Stimulated activated CD8-positive, alpha-beta memory T cell treated with anti-CD3 and anti-CD28 coated beads, Interleukin-2, amount 100 ng/mL, for 1 hour (primary cell): ENCODE measurements at places on chromosomes 7 and 10.

- DNase-seq, result no peak
Observed at GRCh38 chr7:150756166-150756565, 18.9 kb downstream of the GIMAP5 start.

- no peak for DNase-seq
Observed at GRCh38 chr7:99171731-99172130, 27.8 kb upstream of the SMURF1 start.

DNA sequence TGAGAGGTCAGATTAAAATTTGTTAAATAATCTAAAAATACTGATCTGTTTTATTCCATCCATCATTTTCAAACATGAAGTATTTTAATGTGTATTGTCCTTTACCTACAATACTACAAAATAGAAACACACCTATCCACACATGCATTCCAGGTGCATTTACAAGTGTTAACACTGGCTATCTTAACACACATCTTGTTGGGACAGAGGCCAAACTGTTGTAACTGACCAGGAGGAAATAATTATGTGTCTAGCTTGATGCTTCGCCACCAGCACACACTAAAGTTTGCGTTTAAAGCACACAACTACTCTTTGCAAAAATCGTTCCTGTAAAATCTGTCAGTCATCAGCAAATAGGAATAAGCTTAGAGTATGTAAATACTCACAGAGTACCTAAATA, 2.8 kb downstream of the PANK1 start:
- DNase-seq, result no peak

DNA sequence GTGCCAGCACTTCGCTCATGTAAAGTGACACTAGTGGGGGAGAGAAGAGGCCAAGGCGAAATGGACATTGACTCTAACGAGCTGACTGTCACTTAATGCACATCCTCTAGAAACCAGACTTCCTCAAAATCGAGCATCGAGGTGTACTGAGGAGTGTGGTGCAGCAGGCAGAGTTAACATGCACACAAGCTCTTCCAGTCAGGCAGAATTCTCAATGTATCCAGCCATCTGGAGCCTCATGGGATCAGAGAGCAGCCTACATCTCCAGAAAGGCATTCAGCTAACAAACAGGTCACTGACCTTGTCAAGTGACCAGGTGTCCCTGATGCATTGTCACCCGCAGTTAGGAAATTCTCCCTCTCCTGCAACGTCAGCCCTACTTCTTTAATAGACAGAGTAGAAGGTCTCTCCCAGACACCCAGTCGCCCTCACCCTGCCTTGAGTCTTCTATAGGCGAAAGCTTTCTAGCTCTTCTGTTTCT, 259.8 kb upstream of the AOAH start:
- DNase-seq, result no peak
